Activated CD4-positive, alpha-beta T cell treated with anti-CD3 and anti-CD28 coated beads, Interleukin-2, Interleukin-6, amounts not matched to agents 100 ng/mL and 50 ng/mL, durations not matched to agents 16 hours and 8 hours (primary cell): ENCODE measurements at places on chromosomes 2 and 18.

DNA sequence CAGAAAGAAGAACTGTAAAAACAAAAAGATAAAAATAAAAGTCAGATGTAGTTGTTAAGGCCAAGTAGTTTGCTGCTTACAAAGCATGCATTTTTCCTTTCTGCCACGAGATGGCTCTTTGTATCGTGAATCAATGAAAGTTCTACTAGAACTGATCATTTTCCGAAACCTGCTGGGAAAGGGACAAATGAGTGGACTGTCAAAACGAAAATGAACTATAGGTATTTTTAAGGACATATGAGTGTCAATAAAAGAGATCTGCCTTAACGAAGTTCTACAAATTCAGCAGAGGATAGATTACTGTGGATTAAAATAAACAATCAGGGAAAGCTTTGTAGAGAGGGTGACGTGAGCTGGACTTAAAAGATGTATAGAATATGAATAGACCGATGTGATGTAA lies 15.0 kb upstream of the ELOA2 start:
- DNase-seq: peak; percentile 48

GRCh38 chr2:197386242-197386641 lies 48.6 kb downstream of the SF3B1 start:
- DNase-seq: no peak

GRCh38 chr18:50286391-50287027 lies 983 bp downstream of the CXXC1 start:
- peak; percentile 59 for DNase-seq

- DNase-seq: no peak
Measured at GRCh38 chr2:15069149-15069548, 436.6 kb downstream of the LRATD1 start.

DNA sequence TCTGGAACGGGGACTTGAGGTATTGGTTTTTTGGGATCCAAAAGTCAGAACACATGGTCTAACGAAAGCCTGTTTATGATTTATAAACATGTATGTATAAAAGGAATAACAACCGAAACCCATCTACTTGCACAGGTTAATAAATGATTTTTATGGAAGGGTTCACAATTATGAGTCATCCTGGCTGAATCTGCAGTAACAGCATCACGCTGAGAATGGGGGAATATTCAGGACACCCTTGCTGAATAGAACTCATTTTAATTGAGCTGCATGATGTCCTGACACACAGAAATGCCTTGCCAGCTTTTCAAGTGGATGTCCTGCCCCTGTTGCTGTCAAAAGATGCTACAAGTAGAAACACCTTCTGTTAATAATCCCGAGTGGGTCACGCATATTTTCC lies 54.7 kb upstream of the TGFA start:
- no peak for DNase-seq

DNA sequence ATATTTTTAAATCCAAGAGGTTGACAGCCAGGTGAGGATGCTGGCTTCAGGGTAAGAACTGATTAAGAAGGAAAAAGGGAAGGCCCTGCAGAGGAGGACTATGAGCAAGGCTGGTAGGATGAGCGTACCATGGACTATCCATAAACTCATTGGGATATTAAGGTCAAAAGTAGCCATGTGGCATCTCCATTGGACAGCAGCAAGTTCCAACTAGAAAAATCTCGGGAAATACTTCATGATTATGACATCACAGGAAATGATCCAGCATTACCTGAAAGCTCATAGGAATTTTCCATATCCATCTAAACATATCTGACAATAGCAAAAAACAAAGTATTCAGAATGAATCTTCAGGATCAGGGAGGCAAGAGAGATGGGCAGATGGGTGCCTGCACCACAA lies 34.2 kb downstream of the TGFA start:
- DNase-seq: no peak

DNA sequence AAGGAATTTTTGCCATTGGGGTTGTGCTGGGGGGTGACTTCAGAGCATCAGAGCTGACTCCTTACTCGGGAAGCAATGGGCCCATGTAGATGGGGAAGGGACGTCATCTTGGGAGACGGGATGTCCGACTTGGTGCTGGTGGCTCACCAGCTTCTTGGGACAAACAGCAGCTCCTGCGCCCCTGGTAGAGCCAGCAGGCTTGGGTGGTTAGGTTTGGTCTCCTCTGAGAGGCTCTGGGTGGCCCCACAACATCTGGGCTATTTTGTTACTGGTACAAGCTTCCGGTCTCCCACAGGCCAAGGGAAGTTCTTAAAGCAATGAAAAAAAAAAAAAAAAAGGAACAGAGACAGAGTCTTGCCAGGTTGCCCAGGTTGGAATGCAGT lies 1.8 kb downstream of the NGEF start:
- DNase-seq: no peak
